ENCODE measurements at places on chromosomes 6 and 20.

DNA sequence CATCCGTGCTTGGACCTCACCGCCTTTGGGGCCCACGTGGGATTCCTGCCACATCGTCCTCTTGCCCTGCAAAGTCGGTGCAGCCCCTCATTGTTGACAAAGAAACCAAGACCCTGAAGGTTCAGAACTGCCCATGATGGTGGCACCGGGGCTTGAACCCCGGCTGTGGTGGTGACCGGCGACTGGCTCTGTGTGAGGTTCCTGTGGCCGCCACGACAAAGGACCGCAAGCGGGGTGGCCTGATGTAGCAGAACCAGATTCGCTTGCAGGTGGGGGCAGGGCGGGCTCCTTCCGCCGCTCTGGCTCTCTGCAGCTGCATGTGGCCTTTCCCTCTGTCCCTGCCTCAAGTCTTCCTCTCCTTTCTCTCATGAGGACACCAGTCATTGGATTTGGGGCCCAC lies 28.7 kb downstream of the SLCO4A1 start:
- no peak for DNase-seq

GRCh38 chr6:45979311-45979710 lies 36.3 kb downstream of the CLIC5 start:
- DNase-seq = no peak

DNA sequence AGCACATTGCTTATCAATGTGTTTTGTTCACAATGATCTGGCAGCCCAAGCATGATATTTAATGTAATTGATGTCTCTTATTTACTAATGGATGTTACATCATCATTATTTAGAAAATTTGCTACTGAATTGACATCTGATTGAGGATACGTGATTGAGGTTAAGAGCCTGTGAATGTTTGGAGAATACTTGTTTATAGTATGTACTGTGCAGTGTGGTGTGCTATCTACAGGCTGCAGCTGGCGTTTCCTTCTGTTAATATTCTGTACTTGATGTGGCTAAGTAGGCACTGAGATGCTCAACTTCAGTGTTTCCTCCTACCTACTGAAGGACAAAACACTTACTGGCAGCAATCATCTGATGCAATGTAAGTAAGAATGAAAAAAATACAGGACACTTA lies 709.6 kb upstream of the FLRT3 start:
- DNase-seq = no peak

GRCh38 chr6:122405417-122405816 lies 6.0 kb downstream of the HSF2 start:
- DNase-seq = no peak

GRCh38 chr6:76035713-76036112 lies 36.7 kb downstream of the IMPG1 start:
- no peak for DNase-seq

DNA sequence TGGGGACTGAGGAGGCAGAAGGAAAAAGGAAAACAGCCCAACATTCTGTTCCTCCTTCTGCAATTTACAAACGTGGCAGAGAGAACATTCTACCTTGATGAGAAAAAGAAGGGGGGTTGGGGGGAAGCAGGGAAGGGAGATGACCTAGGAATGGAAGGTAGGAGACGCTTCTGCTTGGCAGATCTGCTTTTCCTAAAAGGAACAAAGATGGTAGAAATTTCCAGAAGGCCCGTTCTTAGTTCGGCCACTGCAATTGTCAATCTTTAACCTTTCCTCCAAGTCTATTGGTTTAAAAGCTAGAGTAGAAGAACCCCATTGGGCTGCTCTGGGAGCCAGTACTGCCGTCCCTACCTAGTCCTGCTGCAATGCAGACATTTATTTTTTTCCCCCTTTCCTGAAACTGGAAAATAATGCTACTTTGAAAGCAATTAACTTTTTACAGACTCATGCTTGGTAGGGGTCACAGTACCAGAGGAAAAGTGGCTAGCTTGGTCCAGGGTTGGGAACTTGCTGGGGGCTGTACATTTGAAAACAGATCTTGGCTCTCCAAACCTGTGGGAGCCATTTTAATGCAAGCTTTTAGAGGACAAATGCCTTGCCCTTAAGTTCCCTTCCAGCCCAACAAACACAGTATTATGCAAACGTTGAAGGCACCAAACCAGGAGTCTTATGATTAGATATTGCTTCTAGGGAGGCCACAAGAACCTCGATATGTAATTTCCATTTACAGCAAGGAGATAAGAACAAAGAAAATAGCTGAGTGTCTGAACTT lies 2.6 kb downstream of the ZMYND8 start:
- no peak for DNase-seq

GRCh38 chr6:12233693-12234571 lies 56.2 kb upstream of the EDN1 start:
- DNase-seq = peak; percentile 60

- no peak for DNase-seq
These were observed 17.0 kb downstream of the SERPINB9 start for GRCh38 chr6:2885967-2886735.

DNA sequence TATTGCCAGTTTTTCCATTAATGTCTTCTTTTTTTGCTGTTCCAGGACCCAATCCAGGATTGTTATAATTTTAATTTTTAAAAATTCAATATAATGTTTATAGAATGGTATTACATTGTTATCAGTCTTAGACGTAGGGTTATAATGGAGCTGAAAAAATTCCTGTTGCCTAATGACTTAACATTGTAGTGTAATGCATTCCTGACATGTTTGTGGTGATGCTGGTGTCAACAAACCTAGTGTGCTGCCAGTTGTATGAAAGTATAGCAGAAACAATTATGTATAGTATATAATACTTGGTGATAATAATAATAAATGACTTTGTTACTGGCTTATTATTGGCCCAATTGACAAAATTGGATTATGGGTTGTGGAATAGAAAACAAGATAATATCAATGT lies 30.4 kb downstream of the KIZ start:
- DNase-seq = peak; percentile 23

- DNase-seq = no peak
These were observed 109.0 kb downstream of the PRND start for GRCh38 chr20:4830696-4831095.

DNA sequence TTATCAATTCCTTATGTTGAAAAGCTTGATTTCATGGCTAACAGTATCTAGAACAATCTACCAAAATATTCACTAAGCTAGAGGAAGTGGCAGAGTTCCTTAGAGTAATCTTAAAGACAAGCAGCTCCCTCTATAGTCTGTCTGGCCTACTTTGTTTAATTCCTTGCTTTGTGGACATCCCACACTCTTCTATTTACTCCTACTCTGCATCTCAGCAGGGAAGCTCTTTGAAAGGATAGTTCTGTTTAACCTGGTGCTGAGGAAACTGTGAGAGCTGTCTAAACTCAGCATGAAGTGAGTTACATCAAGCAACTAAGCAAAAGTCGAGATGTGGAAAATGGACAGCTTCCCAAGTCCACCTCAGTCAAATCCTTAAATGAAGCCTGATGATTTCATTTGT lies 4.3 kb downstream of the REV3L start:
- no peak for DNase-seq

- no peak for DNase-seq
These were observed 11.1 kb upstream of the FAM209A start for GRCh38 chr20:56513161-56514150.

GRCh38 chr20:53379833-53380120 lies 213.9 kb downstream of the ZNF217 start:
- no peak for DNase-seq

DNA sequence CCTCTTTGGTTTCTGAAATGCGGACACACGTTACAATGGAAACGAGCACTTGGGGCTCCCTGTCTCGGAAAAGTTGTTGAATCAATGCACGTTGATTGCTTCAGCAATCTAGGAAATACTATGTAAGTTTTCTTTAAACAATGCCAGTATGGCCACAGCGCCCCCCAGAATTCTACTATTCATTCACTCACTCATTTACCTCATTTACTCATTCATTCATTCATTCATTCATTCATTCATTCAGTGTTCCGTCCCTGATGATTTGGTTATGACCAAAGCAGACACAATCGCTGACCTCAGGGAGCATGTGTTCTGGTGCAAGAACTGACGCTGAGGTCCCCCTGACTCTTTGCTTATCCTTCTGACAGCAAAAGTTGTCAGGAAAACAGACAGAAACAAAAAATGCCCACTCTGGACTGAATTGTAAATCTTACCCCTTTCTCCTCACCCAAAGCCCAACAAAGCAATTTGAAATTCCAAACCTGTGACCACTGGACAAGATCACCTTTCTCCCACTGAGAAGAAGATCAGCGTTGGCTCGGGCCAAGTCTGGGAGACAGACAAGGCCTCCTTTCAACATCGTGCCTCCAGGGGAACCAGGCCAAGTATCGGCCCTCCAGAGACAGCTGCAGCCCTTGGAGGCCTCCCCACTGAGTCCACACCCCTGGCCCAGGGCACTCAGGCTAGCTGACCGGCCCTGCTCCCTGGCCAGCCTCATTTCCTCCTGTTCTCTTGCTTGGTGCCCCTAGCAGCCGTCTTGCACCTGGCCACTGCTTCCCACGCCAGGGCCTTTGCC lies 15.0 kb upstream of the PMEPA1 start:
- no peak for DNase-seq

- DNase-seq = no peak
These were observed 152.2 kb downstream of the SLC16A10 start for GRCh38 chr6:111239461-111239860.

Data from fibroblast of skin of left biceps (primary cell).